ENCODE measurements at places on chromosomes 3 and 15.

DNA sequence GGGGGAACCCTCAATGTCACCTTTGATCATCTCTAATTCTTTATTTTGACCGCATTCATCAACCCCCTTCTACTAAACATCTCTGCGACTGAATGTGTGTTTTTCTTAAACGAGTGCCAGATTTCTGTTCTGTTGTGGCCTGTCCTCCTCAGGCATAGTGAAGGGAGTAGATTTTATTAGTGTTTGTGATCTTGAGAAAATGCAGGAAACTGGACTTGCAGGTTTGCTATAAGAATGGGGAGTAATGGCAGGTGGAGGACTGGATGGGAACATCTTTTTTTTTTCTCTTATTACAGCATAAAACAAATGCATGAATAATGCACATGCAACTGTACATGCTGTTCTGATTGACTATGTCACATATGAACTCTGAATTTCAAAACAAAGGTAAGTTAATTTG, 59.3 kb downstream of the ADAMTSL3 start:
- no peak for DNase-seq

DNA sequence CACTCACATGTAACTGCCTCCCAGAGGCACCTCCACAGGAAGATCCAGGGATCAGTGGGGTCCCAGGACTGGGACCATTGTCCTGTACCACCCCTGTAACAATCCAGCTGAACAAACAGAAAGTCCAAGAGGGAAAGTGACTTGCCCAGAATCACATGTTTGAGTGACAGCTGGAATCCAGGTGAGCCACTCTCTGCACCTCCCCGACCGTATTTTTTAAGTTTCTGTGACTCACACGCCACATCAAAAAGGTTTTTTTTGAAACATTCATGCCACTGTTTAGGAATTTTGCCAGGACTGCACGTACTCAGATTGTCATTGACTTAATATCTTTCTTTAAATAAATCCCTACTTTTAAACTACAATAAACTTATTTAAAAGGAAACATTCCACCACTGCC, 9.8 kb upstream of the SLC6A1 start:
- DNase-seq: no peak

DNA sequence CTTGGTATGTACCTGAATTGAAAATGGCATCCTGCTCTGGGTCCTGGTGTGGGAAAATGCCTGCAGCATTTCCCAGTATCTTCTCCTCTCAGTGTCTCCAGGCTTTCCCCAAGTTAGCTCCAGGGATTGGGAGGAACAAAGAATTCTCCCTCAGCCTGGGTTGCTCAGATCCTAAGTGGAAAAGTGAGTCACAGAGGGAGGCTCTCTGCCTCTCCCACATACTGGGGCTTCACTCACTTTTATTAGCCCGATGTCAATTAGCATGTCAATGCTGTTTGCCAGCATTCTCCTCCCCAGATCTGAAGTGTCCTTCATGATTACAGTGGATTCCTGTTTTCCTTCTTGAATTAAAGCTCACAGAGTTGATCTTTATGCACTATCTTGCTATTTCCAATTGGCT, 655.0 kb downstream of the EPHA3 start:
- DNase-seq: no peak

DNA sequence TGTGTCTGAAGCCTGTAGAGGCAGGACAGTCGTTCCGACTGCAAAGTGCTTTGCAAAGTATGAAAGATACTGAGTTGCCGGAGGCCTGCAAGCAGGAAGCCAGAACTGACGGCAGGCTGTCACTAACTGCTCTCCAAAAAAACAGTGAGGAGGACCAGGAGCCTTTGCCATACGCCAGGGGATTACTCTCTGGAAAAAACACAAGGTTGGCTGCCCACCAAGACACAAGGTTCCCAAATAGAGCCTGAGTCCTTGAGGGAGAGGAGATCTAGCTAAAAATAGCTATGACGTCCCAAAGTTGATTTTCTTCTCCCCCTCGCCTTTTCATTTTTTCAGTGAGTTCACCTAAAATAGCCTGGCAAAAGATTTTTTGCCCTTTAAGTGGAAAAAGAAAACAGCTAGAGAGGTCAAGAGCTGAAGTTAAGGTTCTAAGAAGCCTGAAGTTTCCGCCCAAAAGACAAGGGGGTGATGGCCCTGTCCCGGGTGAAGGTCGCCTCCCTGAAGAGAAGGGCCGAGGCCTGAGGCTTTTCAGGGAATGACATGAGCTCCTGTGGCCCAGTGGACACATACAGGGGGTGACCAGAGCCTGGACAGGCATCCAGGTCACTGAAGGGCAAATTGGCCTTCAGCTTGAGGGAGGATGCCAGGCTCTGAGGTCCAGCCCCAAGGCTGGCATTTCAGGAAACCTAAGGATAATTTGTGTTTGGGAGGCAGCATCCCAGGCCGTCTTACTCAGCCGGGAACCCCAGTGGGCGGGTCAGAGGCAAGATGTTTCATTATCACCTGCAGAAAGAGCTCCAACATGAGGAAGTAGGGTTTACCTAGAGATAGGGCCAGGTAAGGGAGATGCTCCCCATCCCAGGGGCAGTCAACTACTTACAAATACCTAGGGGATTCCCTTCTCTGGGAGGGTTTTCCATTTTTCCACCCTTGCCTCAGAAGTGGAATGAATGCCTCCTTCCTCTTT, 44.9 kb upstream of the DGKG start:
- no peak for DNase-seq

DNA sequence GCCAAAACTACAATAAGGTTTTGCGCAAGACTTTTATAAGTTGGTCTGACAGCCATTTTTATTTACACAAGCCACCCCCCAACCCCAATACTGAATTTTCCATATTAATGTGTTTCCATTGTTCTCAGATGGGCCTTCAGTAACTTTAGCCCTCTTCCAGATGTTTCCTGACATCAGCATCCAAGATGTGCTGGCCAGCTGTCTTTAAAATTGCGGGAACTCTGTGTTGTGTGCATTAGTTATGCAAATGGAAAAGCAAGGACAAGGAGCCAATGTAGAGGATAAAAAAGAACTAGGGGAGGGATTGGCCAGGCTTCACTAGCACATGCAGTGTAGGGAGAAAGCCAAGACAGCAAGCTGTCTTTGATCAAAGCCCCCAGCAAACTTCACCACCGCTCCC, 45.4 kb downstream of the COMMD2 start:
- no peak for DNase-seq

GRCh38 chr3:125104639-125105038, 48.8 kb upstream of the HEG1 start:
- no peak for DNase-seq
